ENCODE measurements at places on chromosomes 6 and 20. TPM values are rescaled to one million over a fixed set of nuclear protein-coding genes. Genes with fewer than 3 reads are reported as not detected.

EYA4 gene
- 17.2 TPM for polyA plus RNA-seq

TAF11 gene
- polyA plus RNA-seq = 41.9 TPM

DNA sequence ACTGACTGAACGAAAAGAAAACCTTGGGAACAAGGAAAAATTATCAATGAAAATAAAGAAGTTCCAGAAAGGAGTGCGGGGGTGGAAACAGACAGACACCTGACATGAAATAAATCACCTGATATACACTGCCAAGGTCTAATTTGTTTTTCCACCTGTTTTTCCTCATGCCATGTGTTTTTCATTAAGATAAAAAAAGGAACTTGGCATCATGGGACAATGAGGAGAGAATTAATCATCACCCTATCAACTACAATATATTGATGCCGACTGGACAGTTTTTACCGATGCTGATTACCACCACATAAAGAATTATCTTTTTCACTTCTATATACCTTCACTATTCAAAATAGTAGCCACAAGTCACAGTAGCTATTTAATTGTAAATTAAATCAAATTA is 233.2 kb downstream of the ARHGAP18 start:
- DNase-seq = no peak

- DNase-seq = no peak
Measured at GRCh38 chr6:118933855-118934460, 1.0 kb downstream of the MCM9 start.

GRCh38 chr20:45933266-45934045 is 1.0 kb upstream of the PCIF1 start:
- DNase-seq = peak; percentile 66

GRCh38 chr6:156391061-156391672 is 386.0 kb upstream of the ARID1B start:
- DNase-seq = no peak

GRCh38 chr6:40256224-40256623 is 322.0 kb upstream of the MOCS1 start:
- no peak for DNase-seq

DNA sequence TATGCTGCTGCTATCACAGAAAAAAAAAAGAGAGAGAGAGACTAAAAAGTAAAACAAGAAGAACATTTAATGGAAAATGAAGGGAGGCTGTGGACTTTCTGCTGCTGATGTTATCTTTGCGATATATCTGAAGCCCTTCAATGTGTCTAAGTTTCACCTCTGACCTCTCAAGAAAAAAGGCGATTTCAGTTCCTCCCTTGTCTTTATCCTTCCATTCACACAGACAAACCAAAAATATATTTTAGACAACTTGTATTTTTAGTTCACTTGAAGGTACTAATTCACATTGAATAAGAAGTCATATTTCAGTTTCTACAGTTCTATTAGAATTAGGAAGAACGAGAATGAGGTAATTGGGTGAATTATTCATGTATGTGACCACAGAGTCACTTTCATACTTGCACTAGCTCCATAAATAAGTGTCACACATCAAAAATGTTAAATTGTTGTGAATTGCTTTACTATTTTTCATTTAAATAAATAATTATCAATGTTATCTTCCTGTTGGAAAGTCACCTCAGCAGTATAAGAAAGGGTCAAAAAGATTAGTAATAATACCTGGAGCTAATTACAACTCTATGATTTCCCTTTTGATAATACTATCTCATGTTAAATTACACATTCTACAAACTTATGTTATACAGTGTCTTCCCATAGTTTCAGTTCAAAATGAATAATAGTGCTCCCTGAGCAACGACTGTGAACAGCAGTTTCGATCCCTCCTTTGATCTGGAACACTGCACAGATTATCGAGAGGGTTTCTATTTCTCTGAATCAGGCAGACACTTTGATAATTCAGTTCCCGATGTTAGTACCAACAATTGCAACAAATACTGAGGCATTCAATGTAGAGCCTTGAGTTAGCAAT is 85.2 kb upstream of the PLCB4 start:
- no peak for DNase-seq

DNA sequence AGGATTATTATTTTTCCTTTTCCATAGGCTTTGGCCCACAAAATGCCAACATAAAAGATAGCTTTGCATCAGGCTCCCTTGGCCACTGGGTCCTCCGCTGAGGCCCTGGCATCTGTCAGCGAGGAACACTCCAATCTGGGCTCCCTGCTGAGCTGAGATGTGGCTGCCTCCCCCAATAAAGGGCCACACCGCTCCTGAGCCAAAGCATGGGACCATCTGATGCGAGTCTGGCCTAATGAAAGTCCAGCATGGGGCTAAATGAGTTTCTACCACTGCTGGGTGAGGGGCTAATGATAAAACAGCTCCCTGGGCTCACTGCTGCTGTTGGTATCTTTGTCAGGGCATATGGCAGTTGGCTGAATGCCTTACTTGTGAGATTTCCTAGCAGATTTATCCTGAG is 817.5 kb upstream of the SLC35B3 start:
- DNase-seq = no peak

DNA sequence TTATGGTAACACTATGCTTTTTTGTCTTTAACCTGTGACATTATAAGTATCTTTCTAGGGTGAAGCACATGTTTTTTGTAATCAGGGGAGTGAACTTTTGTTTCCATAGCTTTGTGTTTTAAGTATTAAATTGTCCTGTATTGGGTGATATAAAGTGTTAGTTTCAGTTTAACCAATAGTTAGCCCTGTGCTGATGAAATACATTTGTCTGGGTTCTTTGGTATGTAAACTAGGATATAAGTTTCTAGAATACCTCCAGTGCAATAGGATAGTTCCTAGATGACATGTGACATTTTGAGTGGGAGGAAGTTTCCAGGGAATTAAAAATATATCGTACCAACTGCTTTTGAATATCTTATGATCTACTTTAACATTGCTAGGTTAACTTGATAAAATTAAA is 611.0 kb upstream of the MARCKS start:
- DNase-seq = no peak

- no peak for DNase-seq
Measured at GRCh38 chr20:51400051-51400926, 142.2 kb downstream of the NFATC2 start.

DNA sequence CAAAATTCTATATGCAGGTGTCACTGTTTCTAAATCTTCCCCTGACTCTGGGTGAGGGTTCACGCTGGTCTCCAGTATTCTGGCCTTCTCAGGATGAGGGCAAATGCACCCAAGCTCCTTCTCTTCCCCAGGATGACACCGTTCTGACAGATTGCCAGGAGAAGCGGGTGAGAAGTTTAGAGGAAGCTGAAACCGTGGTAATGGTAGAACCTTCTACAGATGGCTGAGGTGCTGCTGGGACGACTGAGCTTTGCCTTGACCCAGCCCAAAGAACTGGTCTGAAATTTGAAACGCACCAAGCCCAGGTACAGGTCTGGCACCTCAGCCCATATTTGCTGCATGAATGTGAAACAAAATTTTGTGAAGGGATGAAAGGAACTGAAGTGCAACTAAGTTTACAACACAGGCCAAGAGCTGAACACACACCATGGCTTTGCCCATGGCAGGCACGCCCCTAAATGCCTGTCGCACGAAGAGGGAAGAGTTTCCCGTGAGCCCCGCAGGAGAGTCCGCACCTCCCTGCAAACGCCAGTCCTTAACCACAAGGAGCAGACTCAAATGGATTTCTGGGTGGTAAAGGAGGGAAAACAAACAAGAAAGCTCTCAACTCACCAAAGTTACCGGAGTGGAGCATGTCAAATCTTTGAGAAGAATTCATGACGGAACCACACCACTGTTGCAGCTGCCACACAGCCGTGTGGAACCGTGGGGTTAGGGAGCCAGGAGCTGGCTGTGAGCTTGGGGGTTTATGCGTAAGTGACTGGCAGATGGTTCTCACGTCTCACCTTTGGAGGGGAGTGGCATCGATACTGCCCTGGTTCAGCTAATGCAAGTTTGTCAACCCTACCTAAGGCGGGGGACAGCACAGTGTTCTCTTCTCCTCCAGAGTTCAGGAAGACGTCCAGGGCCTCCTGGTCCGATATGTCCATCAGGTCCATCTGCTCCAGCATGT is 138.9 kb downstream of the DTNBP1 start:
- no peak for DNase-seq

Measured in muscle of back (tissue), 13 donors.